Left lung (tissue), 14 donors: ENCODE measurements at places on chromosomes 2 and 18. TPM values are rescaled to one million over a fixed set of nuclear protein-coding genes. Genes with fewer than 3 reads are reported as not detected.

GRCh38 chr2:75076088-75076487 lies 117.6 kb downstream of the POLE4 start:
- DNase-seq: no peak

GRCh38 chr2:138034536-138034935 lies 70.3 kb downstream of the HNMT start:
- DNase-seq: no peak

GRCh38 chr2:204691911-204692510 lies 146.7 kb downstream of the PARD3B start:
- DNase-seq: no peak

DNA sequence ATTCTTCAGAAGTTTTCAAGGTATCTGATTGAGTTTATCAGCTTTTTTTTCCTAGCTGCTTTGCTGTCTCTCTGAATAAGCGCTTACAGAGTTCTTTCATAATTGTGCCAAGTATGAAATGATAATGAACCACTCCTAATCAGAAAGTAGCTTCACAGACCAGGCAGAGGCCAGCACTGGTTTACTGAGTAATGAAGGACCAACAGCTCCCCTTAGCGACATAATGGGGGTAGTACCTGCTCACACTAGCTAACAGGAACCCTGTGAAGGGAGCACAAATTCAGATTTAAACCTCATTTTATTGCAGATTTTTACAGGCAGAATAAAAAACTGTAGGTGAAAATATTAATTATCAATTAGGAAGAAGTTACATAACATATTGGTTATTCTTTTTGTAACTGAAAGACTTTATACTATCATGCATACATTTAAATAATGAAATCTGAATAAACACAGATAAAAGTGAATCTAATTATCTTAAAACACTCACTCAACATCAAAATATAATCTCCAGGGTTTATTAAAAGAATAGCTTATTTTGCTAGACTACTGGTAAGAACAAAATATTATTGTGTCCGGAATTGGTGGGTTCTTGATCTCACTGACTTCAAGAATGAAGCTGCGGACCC lies 53.7 kb upstream of the LRRC30 start:
- DNase-seq: no peak

- DNase-seq: no peak
Measured at GRCh38 chr2:175728032-175728431, 274.0 kb downstream of the LNPK start.

- no peak for DNase-seq
Measured at GRCh38 chr18:72697706-72698105, 153.6 kb upstream of the CBLN2 start.

GRCh38 chr18:48634975-48635374 lies 96.1 kb downstream of the CTIF start:
- no peak for DNase-seq

Gene RAD51AP2
- total RNA-seq: not detected

DNA sequence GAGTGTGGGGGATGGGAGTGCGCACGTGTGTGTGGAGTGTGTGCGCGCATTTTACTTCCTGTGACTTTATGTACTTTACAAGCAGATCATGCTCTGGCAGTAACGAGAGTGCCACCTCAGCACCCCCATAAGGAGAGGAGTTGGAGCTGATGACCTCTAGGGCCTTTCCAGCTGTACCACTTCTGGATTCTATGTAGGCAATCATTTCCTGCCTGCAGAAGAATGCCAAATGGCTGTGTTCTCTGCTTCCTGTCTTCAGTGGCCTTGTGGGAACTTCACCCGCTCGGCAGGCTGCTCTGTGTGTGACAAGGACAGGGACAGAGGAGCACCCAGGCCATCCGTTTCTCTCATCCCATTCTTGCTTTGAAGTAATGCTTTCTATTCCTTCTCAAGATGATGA lies 22.8 kb upstream of the ZNF385B start:
- DNase-seq: no peak
